NCI-H2107 (cell line): ENCODE measurements at places on chromosomes 7 and 10.

DNA sequence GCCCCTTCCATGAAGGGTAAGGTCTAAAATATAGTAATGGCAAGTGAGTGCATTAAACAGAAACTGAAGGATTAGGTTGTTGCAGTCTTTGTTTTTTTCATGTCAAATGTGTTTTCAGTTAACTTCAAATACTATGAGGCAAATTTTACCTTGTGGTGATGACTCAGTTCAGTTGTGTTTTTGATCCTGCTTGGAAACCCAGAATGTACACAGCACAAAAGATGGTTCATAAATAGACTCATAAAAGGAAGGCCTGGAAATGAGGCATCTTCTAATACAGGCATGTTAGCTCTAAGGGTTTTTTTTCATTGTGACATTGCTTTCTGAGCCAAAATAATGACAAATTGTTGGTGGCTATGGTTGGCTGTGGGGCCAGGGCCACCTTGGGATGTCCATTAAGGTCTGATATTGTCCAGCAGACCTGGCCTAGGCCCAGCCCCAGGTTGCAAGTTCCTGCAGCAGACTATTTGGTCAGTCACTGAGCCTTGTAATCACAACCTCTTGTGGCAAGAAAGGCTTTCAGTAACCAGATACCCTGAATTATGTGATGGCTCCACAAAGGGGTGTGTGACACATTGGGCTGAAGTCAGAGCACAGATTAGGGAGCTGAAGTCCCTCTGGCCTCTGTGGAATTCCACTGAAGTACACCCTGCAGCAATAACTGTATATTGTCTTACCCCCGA lies 69.0 kb upstream of the SAMD8 start:
- DNase-seq: no peak

GRCh38 chr10:131199646-131200045 lies 111.9 kb downstream of the TCERG1L start:
- no peak for DNase-seq

- no peak for DNase-seq
Measured at GRCh38 chr7:116780966-116781365, 81.4 kb upstream of the CAPZA2 start.

DNA sequence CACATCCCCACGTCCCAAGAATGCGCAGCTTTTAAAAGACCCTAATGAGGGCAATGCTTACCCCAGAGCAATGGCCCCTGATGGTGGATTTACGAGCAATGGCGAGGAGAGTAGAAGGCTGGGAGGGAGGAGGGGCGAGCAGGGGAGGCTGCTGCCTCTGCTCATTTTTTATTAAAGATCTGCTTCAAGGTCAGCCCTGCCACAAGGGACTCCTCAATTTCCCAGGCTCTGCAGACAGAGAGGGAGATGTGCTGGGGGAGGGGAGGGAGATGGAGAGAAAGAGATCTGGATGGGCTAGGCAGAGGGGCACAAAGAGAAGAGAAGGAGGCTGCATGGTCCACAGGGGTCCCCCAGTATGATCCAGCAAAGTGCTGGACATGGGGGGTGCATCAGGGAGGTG lies 7.8 kb upstream of the SRRM3 start:
- no peak for DNase-seq

DNA sequence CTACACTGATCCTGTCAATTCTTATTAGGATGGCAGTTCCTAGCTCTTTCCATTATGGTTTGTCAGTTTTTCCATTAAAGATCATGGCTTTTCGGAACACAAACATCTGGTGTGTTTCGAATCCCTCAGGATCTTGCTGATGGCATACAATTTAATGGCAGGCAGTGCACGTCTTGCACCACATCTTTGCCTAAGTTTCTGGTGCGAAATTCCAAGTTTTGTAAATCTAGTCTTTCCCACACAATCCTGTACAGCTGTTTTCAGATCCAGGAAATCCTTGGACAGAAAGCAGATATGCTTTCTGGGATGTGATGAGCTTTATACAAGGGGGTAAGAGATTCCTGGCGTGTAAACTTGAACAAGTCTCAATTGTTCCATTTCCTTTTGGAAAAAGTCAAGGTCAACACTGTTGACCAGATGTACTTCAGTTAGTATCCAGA lies 224.3 kb upstream of the PHYHIPL start:
- DNase-seq: no peak

- no peak for DNase-seq
Measured at GRCh38 chr7:113731571-113731970, 187.2 kb downstream of the PPP1R3A start.

DNA sequence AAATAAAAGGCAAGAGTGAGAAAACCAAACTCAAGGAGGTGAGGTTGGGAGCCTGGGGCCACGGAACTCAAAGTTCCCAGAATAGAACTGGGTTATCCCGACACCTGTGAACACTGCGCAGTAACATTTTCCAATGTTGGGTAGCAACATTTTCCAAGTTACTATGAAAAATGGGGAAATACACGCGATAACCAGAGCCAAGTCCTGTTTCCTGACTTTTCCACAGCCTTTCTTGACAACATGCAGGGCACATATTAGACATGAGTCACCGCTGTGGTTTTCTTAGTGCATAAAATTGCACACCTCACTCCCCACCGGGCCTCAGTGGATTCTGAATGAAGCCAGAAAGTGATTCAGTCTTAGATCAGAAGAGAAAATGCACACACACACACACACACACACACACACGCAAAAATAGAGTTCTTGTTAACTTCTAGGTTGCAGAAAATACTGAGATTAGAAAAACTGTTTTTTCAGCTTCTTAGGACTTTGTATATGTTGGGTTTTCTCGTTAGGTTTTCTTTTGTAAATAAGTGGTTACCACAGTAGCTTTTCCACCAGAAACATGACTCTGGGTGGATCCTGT lies 70.0 kb downstream of the CAMK1D start:
- DNase-seq: no peak

DNA sequence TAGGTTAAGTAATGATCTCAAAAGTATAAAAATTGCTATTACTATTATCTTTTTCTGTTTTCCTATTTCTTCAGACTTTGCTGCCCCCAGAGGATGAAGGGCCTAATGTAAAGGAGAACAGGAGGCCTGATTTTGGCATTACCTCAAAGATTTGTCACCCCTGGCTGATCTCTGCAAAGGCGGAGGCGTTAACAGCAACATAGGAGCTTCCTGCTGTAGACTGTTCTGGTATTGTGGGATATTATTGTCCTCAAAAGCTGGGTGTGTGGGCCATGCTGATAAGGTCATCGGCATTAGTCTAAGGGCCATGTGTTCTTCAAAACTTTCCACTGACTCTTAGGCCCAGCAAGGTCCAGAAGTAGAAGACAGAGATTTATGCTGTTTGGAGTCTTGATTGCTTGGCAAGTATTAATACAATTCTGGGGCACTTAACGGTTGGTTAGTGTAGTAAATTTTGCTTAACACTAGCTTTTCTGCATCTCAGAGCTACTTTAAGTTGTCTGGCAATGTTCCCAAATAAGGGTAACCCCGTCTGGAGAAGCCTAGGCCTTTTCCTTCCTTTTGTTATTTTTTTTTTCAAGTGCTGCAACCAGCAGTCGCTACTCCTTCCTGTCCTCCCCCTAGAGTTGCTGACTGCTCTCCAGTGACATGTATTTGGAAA lies 14.0 kb upstream of the ENTPD1 start:
- DNase-seq: no peak

GRCh38 chr7:55642266-55642665 lies 70.0 kb upstream of the VOPP1 start:
- DNase-seq: no peak

GRCh38 chr7:30170476-30171205 lies 35.9 kb downstream of the MTURN start:
- DNase-seq: no peak

DNA sequence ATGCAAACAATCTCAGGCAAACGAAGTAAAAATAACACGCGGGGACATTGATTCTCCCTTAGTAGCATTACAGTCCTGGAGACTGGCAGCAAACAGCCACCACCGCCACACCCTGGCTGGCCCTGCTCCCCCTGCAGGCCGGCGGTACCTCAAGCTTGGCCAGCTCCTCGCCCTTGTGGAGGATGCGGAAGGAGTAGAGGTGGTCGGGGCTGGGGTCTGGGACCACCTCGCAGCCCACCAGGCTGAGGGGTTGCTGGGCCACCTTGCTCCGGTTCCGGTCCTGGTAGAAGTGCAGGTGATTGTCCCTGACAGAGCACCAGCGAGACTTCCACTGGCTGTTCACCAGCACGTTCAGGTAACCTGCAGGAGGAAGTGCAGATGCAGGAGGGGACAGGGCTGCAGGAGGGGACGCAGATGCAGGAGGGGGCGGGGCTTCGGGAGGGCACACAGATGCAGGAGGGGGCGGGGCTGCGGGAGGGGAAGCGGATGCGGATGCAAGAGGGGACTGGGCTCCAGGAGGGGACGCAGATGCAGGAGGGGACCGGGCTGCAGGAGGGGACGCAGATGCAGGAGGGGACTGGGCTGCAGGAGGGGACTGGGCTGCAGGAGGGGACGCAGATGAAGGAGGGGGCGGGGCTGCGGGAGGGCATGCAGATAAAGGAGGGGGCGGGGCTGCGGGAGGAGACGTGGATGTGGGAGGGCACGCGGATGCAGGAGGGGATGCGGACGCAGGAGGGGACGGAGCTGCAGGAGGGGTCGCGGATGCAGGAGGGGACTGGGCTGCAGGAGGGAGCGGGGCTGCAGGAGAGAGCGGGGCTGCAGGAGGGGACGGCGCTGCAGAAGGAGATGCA lies 65.7 kb downstream of the VWA2 start:
- no peak for DNase-seq

- DNase-seq: no peak
Measured at GRCh38 chr10:43931308-43931930, 282.7 kb upstream of the ZNF32 start.

- no peak for DNase-seq
Measured at GRCh38 chr7:75611557-75612178, 119.5 kb downstream of the SPDYE5 start.

DNA sequence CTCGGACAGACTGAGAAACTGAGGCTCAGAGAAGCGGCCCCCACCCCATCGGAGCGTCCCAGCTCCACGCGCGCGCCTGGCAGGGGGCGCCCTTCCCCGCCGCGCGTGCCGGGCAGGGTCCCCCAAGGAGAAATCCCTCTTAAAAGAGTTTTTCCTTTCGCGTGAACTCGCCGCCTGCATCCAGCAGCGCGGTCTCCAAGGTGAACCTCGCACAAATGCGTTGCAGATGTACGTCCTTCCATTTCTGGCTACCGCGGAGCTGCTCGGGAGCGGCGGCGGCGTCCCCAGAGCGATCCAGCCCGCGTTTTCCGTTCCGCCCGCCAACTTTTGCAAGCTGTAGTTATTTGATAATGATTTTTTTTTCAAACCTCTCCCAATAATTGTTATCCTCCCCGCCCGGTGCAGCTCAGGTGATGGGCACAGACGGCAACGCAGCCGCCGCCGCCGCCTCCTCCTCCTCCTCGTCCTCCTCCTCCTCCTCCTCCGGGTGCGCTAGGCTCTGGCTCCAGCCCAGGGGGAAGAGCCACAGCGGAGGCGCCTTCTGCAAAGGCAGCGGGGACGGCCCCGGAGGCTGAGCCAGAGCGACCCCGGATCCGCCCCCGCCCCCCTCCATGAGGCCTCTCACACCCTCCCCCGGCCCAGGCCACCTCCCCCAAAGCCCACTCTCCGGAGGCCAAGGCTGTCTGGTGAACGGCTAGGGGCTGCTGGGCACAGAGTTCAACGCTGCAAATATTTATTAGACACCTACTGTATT lies 74.0 kb upstream of the CUX1 start:
- no peak for DNase-seq

DNA sequence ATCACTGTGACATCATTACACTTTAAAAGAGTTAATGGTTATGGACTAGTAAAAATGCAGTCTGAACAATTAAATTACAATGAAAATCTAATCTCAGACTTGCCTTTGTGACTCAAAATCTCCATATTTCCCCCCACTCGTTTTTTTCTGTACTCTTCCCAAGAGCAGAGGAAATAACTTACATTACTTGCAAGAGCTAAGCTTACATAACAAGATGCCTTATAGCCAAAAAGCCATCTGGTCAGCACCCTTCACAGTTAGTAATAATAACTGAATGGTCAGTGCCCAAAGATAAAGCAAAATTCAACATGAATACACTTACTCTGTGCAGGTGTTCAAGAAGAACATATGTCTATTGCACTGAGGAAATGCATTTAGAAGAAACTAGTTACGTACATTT lies 1381.5 kb upstream of the CELF2 start:
- DNase-seq: no peak

- no peak for DNase-seq
Measured at GRCh38 chr7:92762851-92763250, 73.5 kb downstream of the CDK6 start.

DNA sequence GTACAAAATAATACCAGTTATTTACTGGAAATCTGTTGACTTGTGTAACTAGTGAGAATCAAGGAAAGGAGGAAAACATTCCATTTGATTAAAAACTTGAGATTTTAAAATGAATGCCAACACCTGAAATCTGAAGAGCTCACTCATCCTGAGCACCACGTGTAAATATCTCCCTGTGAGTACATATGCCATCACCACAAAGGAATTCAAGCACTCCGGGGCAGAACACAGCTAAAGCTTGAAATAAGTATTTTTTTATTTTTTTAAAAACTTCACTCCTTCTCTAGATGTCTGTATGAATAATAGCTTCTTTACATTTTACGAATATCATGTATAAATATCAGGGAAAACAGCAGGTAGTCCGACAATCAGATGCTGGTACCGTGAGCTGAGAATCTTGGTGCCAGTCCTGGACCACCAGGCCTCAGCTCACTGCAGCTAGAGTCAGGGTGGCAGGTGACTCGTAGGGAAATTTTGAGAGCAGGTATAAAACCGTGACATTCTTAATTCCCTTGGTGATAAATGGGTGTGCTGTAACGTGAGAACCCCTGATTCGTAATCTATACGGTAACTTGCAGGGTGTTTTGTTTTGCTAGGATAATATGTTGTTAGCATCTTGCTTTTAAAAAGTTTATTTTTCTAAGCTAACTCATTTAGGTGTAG lies 12.7 kb downstream of the LMTK2 start:
- DNase-seq: peak; percentile 18

- no peak for DNase-seq
Measured at GRCh38 chr10:24992512-24993133, 23.3 kb downstream of the ENKUR start.

DNA sequence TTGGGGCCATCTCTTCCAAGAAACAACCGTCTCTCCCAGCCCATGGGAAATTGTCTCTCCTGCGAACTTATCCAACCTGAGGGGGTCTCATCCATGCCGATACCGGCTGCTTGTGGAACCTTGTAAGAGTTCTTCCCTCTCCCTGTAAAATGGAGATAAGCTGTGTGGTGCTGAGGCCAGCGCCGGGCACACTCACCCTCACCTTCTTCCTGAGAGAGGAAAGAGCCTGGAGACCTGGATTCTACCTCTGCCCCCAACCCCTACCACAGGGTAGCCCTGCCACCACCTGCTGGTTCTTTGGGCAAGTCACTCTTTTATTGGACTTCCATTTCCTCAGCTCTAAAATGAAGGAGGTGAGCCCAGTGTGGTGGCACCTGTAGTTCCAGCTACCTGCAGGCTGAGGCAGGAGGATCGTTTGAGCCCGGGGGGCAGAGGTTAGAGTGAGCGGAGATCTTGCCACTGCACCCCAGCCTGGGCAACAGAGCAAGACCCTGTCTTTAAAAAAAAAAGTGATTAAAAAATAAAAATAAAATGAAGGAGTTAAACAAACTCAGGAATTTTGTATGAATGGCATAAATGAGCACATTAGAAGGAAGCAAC lies 38.4 kb upstream of the PSAP start:
- no peak for DNase-seq
